ENCODE measurements at places on chromosomes 1 and 21.

DNA sequence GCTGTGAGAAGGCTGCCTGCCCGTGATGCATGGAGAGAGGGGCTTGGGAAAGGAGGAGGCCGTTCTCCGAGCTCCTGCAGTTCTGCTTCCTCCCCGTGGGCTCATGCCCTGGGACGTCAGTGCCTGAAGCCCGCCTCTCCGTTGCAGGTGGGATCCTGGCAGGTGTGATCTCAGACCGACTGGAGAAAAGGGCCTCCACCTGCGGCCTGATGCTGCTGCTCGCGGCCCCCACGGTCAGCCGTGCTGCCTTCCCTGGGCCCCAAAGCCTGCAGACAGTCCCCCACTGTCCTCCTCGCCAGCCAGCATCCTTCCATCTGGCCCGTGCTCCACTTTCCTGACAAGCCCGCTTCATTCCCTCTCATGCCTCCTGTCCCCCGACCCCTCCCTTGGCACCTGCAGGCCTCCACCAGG, 50.9 kb downstream of the SLC37A1 start:
- no peak for DNase-seq

GRCh38 chr1:80310703-80311245, 1304.2 kb upstream of the ADGRL4 start:
- DNase-seq: no peak

GRCh38 chr1:156051011-156051725, 2.4 kb downstream of the UBQLN4 start:
- DNase-seq: no peak

DNA sequence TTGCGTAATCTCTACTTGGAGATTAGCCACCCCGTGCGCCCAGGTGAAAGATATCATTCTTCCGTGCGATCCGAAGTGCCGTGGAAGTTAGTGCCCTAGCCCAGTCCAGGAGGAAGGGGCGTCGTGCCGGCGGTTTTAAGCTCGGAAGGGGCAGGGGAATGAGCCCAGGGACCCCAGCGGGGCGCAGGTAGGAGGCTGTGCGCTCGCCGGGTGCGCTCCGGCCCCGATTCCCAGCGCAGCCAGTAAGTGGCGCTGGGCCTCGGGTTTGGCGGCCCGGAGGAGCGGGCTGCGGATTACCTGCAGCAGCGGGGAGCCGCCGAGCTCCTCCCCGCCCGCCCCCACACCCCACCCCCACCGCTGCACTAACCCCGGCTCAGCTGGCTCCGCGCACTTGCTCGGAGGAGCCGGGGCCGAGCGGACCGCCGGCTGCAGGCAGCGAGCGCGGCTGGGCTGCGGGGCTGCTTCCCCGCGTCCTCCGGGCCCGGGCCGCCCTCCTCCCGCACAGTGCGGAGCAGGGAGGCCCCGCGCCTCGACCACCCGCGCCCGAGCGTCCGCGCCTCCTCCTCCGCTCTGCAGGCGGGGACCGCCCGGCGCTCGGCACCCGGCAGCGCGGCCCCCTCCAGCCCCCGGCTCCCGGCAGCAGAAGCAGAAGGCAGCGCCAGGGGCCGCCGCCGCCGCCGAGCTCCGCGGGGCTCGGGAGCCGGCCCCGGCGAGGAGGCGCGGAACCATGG, at the start of gene RYR2:
Gene RYR2, plus strand, starts transcription at position 390 of the 731 bp plus-strand sequence. Its CDS starts 338 bp downstream, at position 728.
- no peak for DNase-seq

- DNase-seq: no peak
These were observed 149.1 kb downstream of the AMY1C start for GRCh38 chr1:103898576-103899345.

DNA sequence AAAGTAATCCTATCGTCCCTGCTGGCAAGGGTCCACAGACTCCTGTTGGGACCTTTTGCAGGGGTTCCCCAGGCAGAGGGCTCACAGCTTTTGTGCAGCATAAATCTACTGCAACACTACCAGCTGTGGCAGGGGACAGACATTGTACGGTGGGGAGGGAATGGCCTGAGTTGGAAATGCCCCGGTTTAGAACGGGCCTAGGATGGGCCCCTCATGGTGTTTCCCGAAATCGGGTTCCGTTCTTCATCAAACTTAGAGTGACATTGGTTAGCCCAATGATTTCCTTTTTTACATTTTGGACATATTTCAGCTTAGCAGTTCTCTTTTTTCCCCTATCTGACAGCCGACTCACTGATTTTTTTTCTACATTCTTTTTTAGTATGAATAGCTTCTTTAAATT, 26.5 kb upstream of the SAMD11 start:
- no peak for DNase-seq

DNA sequence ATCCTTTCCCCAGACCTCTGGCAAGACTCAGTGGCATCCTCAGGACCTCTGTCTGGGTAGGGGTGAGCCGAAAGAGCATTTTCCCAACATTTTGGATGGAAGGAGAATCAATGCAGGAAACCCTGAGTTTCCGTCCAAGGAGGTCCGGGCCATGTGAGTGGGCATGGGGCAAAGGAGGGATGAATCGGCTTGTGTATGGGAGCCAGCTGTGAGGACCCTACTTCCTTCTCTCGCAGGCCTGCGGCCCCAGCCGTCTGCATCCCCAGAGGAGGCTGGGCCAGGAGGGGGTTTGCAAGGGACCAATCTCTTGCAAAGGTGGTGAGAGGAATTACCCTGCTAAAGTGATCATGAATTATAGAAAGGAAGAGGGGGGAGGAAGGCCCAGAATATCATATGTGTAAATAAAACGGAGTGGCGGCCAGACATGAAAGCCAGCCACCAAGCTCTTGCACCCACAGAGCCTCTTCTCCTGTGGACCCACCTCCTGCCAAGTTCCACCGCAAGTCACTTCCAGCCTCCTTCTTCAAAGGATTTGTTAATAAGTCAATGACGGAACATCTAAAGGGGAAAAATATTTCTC, 48.2 kb upstream of the POU3F1 start:
- DNase-seq: no peak

- DNase-seq: no peak
These were observed 2.5 kb upstream of the PNRC2 start for GRCh38 chr1:23957096-23957495.

DNA sequence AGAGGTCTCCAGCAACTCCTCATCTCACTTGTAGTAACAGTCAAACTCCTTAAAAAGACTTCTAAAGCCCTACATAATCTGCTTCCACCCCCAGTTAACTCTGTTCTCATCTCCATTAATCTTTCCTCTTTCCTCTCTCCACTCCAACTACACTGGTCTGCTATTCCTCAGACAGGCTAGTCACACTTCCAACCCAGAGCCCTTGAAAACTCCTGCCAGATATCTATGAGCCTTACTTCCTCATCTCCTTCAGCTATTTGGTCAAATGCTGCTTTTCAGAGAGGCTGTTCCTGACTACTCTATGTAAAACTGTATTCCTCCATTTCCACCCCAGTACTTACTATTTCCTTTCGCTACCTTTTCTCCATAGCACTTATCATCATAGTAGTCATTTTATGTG, 24.4 kb downstream of the PCP4L1 start:
- DNase-seq: no peak

DNA sequence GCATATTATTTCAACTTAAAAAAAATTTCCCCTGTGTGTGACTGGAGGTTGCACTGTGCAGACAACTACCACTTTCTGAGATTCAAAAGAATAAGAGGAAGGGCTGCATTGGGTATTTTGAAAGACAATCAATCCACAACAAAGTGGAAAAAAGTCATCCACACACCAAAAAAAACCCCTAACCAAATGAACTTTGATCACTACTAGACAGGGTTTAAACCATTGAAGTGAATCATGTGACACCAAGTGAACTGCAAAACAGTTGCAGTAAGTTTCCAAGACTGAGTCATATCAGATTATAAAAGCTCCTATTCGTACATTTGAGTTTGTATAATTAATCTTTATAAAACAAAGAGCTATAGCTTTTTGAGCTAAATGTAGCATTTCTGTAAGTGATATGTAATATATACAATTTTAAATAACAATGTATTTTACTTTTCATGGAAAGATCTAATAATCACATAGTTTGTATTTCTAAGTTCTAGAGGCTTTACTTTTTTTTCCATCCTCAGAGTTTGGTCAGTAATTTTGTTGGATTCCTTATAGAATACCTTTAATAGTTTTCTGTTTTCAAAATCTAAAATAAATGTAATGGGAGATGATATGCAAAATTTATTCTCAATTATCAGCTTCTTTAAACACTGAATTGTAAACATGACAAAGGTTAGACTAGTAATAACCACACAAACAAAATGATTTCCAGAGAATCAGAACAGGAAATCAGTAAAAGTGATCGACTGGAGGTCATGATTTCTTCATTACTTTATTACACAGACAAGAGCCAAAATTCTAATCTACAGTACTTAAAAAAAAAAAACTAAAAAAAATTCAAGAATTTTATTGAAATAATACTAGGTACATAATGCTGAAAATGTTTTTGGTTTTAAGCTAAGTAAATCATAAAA, 50.5 kb upstream of the GFI1 start:
- no peak for DNase-seq

GRCh38 chr1:41590331-41590730, 105.8 kb upstream of the EDN2 start:
- no peak for DNase-seq

Data from amygdala (tissue), 56 donors.